ENCODE measurements at places on chromosomes 12 and 14.

DNA sequence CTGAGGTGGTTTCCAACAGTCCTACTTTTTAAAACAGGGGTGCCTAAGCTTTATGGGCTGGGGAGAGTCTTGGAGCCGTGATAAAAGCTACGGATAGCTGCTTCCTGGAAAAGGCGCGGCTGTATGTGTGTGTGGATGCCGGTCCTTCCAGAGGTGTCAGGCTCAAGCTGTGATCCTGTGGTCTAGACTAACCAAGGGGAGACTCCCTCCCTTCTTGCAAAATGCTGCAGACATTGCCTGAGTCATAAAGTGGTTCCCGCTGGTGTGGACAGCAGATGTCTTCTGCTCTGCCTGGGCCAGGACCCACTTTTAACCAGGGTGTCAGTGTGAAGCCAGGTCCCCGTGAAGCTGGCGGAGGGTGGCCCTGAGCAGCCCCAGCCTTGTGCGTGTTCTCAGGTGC is 37.8 kb downstream of the CCDC92 start:
- DNase-seq: no peak

- no peak for DNase-seq
Measured at GRCh38 chr14:65997347-65997746, 488.8 kb upstream of the CCDC196 start.

DNA sequence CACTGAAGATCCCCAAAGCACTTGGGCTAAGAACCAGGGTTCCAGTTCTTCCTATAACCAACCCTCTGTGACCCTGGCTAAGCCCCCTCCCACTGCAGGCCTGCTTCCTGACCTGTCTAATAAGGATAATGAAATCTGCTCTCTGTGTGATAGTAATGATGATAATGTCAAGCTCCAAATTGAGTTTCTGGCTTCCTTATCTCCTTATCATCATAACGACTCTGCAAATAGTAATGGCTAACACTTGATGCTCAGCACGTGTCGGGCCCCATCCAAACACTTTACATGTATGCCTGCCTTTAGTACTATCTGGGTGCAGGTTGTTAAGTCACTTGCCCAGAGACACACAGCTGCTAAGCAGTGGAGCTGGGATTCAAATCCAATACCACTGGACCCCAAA is 5.0 kb upstream of the GPR162 start:
- DNase-seq: no peak

DNA sequence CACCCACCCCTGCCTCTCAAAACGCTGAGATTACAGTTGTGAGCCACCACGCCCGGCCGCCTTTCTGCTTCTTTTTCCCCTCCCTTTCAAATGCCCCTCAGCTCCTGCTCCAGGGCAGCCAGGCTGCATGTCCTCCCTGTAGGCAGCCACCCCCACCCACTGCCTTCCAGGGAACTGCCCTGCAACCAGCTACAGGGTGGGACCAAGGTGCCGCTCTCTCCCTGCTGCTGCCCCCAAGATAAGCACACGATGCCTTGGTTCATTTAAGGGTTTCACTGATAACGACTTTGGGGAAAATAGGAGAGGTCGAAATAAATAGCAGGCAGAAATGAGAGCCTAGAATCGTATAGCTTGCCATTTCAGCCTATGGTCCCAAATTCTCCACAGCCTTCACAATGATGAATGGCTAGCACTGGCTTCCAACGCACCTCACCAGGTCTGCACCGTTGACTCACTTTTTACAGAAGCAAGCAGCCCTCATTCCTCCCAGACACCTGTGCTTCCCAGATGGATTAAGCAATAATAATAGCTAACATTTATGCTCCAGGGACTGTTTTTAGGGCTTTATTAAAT is 40.7 kb downstream of the ATG14 start:
- DNase-seq: no peak

DNA sequence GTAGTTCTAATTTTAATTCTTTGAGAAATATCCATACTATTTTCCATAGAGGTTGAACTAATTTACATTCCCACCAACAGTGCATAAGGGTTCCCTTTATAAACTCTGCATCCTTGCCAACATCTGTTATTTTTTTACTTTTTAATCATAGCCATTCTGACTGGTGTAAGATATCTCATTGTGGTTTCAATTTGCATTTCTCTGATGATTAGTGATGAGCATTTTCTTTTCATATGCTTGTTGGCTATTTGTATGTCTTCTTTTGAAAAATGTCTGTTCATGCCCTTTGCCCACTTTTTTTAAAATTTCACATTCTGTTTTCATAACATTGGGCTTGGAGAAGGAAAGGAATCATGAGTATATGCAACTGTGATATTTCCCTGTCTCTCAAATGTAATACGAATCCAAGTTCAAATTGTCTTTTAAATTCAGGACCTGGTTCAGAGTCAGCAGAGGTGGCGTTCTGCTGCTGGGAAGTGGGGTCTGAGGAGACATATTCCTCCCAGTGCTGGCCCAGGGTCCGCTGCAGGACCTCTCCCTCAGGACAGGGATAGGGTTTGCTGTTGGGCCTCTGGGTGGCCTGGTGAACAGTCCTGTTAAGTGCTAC is 81.2 kb upstream of the ETV6 start:
- no peak for DNase-seq

DNA sequence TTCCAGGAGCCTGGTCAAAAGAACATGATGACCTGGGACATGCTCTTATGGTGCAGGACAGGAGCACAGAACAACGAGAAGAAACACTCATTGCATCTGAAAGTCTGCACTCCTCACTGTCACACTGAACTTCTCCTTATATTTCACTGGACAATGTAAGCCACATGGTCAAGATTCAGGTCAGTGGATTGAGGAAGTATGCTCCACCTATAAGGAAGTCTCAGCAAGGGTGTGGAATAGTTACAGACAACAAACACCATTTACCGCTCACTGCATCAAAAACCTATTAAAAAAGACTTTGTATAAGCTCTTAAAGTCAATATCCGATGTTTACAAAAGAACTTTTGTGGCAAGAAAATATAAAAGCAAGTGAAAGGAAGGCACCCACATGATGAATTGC is 153.1 kb upstream of the FOXG1 start:
- DNase-seq: no peak

DNA sequence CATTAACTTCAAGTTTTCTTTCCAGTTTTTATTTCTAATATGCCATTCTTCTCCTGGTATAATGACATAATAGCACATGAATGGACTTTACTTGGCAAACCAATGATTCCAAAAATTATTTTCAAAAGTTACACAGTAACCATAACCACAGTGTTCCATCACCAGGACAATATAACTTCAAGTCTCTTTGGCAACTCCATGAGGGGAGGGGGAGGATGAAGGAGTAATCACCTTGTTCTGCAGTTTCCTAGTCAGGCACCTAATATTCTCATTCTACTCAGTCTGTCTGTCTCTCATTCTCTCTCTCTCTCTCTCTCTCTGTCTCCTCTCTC is 66.6 kb downstream of the BTG1 start:
- DNase-seq: no peak

DNA sequence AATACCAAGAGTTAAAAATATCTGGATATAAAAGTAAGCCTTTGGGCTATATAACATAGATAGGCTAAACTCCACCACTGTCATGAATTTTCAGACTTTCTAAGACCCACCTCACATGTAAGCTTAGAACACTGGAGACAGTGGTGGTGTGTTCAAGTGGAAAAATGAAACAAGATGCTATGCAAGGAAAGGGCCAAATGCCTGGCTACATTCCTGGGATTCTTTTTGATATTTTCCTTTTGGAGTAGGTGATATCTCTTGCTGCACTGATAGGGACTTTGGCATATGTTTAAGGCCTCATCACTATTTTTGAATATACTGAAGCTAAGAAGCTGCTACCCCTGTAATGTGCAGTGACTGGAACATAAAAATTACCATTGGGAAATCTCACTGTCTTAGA is 341.3 kb downstream of the SLC16A7 start:
- no peak for DNase-seq

DNA sequence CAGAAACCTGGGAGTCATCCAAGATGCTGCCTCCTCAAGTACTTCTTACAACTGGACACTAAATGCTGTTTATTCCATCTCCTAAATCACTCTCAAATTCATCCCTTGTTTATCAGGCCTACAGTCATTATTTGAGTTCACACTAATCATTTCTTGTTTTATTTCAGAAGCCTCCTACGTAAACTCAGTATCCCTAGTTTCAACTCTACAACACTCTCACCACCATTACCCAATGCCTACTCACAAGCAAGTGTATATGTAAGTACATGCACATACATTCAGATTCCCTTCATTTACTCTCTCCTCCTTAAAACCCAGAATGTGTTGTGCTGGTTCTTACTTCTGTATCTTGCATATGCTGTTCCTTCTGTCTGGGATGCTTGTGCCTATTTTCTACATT is 43.0 kb downstream of the DDHD1 start:
- no peak for DNase-seq
